ENCODE measurements at places on chromosomes 12 and 14.

GRCh38 chr12:106304797-106305196 is 2.3 kb downstream of the TCP11L2 start:
- no peak for DNase-seq

- no peak for DNase-seq
Measured at GRCh38 chr12:3757261-3757660, 4.4 kb upstream of the CRACR2A start.

DNA sequence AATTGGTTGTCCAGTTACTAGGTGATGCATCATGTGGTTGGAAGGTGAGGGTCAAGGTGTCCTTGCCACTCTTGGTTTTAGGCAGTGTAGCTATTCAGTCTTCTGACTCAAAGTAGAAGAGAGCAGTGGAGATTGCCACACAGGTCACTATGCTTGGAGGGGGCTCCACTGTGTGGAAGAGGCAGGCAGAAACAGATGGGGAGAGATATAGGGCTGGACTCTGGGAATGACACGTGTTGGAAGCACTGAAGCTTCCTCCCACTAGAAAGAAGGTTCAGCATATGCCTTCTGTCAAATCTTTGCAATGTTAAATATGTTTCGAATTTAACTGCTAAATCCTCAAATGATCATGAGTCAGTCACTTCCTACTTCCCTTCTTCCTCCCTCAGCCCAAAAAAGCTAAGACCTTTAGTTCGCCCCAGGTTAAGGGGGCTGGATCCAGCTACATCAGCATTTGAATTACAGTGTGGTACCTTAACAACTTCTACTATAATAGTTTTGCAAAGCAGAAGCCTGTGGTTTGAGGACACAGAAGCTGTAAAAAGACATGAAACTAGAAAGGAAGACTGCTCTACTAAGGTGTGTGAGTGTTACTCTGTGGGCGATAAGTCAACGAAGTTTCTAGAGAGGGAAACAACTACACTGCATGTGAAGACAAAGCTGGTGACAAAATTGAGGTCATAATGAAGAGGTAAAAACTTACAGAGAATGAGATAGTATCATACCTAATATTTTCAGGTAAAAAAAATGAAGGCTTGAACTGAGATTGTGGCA is 228.0 kb downstream of the NELL2 start:
- no peak for DNase-seq

GRCh38 chr12:127680516-127680915 is 586.5 kb upstream of the TMEM132C start:
- no peak for DNase-seq

DNA sequence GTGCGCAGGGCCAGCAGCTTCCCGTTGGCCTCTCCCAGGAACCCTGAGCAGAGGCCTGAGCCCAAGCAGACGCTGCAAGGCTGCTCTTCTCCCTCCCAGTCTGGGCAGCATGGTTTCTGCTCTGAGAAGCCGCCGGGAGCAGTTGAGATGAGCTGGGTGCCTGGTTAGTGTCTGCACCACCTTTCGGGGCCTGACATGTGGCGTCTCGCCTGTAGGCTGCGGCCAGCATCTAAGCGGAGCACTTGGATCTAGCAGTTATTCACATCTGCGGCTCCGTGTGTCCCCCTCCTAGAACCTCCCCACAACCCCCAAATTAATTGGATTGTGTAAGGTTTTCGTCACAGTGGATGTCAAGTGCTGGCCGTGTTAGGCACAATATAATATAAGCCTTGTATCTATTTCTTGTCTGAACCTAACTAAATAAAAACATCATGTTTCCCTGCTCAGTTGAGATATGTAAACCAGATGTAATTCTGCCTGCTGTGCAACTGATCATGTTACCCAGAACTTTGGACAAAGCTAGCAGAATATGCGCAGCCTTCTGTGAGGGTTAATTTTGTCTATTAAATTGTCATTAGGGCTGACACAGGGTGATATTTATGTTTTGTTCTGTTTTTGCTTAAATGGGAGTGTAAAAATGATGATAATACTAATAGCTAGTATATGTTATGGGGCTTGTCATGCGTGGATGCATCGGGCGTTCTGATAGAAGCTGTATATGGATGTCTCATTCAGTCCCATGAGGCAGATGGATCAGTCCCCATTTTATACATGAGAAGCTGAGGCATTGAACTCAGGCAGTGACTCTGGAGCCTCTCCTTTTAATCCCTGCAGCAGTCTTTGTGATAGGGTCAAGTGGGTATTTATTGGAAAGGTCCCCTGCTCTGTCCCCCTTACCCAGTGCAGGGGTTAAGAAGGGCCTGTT is 45.8 kb downstream of the ELK3 start:
- DNase-seq: no peak

GRCh38 chr12:51699219-51699618 is 108.2 kb downstream of the SCN8A start:
- DNase-seq: no peak

DNA sequence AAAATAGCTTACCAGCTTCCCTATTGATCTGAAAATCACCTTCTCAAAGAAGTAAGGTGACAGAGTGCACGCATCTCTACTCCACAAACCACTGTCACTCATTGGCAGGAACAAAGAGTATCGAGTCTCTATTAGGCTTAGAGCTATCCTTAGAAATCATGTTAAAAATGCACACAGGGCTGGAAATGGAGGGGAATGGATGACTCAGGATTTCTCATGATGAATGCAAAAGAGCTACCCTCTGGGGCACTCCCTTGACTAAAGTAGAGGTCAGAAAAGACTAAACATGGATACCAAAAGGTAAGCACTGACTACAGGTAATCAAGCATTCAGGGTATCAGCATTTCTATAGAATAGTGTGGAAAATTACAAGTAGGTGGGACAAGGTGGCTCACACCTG is 96.1 kb upstream of the ANO4 start:
- no peak for DNase-seq

DNA sequence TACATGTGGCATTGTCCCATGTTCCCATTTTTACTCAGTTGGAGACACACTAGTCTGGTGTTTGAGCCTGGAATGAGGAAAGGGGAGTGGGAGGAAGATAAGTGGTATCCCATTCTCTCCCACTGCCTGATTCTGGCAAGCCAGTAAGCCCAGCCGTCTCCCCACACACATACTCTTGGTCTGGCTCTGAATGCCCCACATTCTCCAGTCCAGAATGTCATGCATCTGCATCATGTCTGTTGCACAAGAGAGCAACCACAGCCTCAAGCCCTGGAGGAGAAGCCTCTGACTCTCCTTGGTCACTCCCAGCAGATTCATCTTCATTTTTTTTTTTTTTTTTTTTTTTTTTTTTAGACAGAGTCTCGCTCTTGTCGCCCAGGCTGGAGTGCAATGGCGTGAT is 48.0 kb downstream of the DRAM1 start:
- peak; percentile 93 for DNase-seq

GRCh38 chr12:84912198-84913128 is at the start of gene SLC6A15:
Gene SLC6A15 (minus strand): TSS chr12:84912799. CDS start chr12:84892120, 20,679 bp downstream.
- peak; percentile 11 for DNase-seq

- DNase-seq: no peak
Measured at GRCh38 chr12:123754041-123754772, 7.9 kb upstream of the DNAH10 start.

- no peak for DNase-seq
Measured at GRCh38 chr12:129351481-129351880, 498.2 kb downstream of the GLT1D1 start.

GRCh38 chr14:100078997-100079725 is 13.9 kb downstream of the EVL start:
- no peak for DNase-seq

DNA sequence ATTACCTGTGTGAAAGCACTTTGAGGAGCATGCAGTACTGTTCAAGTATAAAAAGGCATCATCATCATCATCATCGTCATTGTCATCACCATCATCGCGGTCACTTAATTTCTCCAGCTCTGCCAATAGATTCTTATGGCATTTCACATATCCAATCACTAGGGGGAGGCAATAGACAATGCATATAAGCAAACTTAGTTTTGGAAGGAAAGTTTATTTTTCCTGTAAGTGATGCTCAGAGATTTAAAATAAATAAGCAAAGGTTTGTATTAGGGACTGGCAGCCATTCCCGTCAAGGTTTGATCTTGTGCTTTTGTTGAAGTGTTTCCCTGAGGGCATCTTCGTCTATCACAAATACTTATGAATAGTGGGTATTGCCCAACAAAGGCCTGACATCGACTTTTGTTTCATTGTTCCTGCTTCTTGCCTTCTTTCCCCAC is 127.4 kb downstream of the KTN1 start:
- peak; percentile 45 for DNase-seq

GRCh38 chr12:10272467-10272866 is 35.2 kb upstream of the KLRD1 start:
- DNase-seq: no peak

- DNase-seq: no peak
Measured at GRCh38 chr12:19021646-19022045, 107.9 kb upstream of the PLEKHA5 start.

DNA sequence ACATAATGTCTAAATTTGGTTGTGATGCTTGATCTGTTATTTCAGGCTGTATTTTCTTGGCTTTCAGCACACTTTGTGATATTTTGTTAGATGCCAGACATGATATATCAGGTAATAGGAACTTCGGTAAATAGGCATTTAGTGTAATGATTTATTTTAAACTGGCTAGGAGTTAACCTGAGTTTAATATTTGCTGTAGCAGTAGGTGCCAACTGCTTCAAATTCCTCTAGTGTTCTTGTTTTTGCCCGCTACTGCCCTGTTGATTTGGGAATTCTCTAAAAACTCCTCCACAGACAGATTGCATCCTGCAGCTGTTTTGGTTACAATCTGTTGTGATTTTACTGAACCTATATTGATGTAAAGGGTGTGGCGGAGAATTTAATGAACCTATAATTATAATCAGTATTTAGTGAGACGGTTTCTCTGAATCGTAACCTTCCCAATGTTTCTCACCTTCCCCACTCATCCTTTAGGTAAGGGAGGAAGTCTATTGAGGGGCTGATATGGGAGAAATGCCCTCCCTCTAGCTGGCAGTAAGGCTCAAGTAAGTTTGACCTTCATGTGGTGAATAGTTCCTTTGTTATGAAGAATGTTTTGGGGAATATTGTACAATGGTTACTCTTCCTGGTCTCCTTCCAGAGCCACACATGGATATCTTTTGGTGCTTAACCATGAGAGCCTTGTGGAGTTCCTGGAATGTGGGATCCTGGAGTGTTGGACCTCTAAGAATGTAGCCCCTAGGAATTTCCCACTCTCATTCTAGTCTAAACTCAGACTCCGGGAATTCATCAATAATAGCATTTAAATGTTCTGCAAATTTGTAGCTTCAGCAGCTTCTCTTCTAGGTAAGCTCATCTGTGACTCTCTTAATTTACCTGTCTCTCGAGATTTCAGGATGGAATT is 634.1 kb downstream of the FSCB start:
- DNase-seq: no peak

DNA sequence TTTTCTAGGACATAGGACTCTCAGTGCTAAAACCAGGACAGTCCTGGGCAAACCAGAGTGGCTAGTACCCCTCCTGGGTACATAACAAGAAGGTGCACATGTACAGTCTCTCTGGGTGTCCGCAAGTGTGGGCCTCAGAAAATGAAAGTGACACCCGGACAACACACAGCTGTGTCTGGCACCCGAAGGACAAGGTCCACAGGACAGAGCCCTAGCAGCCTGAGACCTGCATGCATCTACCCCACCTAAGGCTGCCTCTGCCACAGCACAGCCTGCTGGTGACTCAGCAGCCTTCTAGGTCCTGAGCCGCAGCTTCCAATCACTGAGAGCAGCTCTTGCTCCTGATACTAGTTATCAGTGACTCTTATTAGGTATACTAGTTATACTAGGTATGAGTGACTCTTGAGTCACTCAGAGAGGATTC is 784.1 kb upstream of the TBX3 start:
- DNase-seq: no peak

DNA sequence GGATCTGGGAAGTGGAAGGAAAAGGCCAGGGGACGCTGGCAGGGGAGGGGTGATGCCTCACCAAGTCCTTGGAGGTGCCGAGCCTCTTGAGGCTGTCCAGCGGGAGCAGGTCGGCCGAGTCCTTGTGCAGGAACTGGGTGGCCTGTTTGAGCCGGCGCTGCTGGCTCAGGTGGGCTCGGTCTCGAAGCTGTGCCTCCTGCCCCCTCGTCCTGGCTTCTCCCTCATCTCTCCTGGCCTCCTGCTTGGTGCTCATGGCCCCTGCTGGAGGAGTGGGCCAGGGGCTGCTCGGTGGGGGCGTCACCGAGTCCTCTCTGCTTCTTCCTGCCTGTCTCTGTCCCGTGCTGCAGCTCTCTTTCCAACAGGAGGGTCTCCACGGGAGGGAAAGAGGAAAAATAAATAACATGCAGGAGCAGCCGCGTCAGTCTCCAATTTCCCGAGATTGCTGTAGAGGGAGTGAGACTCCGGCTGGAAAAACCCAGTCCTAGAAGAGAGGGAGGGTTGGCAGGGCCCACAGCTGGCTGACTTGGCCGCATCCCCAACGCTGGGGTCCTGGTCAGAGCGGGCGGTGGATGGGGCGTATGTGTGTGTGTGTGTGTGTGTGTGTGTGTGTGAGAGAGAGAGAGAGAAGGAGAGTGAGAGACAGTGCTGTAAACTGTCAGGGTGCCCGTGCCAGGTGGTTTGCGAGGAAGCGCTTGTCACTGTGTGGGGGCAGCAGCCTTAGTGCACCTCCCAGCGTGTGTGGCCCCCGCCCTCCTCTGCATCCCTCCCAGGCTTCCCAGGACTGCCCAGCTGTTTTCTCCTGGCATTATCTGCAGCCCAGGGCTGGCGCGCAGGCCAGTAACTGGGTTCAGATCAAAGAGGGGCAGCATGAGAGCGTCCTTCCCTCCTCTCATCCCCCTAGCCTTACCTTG is at the start of gene NRIP2:
NRIP2 (minus strand) TSS at position 455 of the 911 bp plus-strand sequence; CDS start at position 403, 52 bp downstream.
- no peak for DNase-seq

- no peak for DNase-seq
Measured at GRCh38 chr14:76212242-76212641, 60.5 kb downstream of the GPATCH2L start.

DNA sequence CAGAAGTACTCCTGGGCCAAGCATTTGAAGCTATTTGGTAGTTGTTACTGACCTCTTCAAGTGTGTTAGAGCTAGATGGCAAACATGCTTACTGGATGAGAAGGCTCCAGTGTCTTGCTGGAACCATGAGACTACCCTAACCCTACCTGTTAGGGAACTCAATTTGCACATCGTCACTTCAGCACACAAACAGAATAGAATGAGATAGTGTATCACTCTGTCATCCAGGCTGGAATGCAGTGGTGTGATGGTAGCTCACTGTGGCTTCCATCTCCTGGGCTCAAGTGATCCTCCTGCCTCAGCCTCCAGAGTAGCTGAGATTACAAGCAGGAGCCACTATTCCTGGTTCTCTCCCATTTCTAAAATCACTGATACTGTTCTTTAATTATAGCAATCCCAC is 417.0 kb upstream of the ATXN7L3B start:
- no peak for DNase-seq
